Epithelial cell of proximal tubule (primary cell): ENCODE measurements at places on chromosomes 7 and 10.

GRCh38 chr10:7593905-7594304, 72.9 kb downstream of the ITIH5 start:
- DNase-seq: no peak

- DNase-seq: peak; percentile 16
Measured at GRCh38 chr7:30164567-30164966, 29.8 kb downstream of the MTURN start.

DNA sequence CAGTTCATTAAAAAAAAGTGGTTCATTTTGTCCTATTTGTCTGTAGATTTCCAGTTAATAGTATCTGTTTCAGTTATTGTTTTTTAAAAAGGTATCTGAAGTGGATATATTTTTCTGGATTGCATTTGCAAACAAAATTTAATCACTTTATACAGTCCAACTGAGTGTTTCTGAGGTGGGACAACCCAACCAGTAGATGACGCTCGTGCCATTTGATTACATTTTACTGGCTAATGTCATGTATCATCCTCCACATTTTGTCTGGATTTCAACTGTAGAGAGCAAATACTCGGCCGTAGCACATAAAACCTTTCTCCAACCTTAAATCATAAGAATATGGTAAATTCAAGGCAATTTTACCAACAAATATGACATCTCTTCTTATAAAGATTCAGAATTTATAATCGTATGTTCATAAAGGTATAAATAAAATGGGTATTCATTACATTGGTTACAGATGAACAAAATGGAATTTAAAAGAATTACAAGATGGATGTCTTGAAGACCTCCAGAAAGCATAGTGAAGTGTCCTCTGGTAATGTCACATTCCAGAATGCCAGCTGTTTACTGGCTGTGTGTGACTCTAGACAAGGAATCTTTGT, 789.0 kb downstream of the PHTF2 start:
- no peak for DNase-seq

DNA sequence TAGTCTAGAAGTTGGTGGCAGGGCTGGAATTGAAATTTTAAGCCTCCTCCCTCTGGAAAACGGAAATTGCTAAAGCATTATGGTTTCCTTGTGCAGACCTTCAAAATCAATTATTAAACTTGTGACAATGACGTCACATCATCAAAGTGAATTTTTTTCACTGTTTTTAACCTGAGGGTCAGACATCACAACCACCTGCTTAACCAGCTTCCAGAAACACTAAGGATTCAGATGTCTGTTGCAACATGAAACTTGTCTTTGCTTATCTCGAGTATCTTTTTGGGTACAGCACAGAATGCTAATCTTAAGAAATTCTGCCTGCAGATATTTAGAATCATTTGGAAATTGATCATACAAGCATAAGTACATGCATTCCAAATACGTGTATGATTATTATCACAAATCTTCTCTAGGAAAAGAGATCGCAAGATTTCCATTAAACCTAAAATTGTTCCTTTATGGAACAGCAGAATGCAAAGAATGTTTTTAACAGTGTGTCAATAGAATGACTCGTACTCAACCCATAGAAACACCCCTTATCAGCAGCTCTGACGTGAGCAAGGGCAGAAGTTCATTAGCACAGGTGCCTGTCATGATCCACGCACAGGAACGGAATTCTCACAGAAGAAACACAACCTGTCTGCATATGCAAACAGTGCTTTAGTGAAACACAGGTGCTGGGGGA, 4.1 kb upstream of the GTPBP4 start:
- no peak for DNase-seq

DNA sequence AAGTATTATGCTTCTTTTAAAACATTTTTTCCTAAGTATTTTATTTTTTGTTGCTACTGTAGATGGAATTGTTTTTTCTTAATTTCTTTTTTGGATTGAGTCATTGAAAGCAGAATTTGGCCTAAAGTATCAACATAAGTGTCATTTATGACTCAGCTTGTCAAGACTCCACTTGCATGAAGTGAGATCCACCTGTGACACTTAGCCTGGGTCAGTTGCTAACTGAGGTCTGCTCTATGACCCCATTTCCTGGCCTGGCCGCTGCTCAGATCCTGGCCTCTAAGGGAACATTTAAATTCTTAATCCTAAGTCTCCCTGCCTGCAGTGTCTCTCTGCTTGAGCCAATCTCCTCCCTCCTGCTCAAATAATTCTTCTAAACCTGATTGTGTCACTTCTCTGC, 35.5 kb downstream of the TMEM270 start:
- no peak for DNase-seq

DNA sequence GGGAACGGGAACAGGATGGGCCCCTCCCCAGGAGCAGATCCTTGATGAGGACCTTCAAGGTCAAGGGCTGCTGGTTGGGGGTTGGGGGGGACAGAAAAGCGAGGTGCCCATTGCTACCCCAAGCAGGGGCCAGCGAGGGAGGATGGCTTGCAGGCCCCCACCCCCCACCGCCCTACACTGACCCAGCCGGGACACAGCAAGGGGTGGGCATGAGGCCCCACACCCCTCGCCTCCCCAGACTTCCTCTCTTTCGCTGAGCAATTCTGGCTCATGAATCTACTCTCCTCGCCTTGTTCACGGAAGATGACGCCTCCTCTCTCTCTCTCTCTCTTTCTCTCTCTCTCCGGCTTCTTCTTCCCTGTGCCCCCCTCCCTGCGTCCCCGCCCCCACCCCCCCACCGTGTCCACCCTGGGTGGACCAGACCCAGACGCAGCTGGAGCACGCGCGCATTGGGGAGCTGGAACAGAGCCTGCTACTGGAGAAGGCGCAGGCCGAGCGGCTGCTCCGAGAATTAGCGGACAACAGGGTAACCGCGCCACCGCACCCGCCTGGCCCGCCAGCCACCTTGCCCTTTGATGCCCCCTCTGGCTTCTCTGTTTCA, 81.1 kb upstream of the GTF2IRD1 start:
- no peak for DNase-seq

- DNase-seq: no peak
Measured at GRCh38 chr7:129771928-129772479, 160.5 kb downstream of the NRF1 start.

GRCh38 chr7:49112222-49112621, 187.9 kb downstream of the CDC14C start:
- no peak for DNase-seq

DNA sequence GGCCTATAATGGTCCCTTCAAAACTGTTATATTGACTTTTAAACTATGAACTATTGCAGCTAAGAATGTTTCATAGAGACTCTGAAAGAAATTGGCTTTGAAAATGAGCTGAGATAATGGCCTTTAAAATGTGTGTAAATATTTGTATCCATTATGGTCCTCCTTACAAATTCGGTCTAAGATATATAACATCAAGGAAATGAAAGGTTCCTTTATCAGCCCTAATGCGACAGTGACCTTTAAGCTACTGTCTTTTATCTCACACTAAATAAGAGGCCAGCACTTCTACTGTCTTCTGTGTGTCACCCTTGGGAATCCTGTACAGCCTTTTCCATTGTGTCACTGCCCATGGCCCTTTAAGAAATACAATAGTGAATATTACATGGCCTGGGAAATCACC, 19.5 kb downstream of the COL28A1 start:
- DNase-seq: no peak

DNA sequence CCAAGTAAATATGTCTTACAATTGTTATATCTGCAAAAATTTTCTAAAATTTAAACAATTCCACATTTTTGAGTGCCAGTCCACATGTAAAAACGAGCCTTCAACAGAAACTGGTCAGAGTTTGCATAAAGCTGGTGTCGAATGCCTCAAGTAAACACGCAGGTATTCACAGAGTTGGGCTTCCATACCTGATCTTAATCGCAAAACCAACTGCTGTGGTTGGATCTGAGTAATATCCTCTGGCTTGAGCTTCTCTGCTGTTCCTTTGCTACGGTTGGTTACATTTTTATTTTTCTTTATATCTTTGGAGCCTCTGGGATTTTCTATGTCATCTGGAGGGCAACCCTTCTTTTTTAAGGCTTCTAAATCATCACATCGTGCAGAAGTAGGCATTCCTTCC, 28.4 kb downstream of the ITGB1 start:
- no peak for DNase-seq

DNA sequence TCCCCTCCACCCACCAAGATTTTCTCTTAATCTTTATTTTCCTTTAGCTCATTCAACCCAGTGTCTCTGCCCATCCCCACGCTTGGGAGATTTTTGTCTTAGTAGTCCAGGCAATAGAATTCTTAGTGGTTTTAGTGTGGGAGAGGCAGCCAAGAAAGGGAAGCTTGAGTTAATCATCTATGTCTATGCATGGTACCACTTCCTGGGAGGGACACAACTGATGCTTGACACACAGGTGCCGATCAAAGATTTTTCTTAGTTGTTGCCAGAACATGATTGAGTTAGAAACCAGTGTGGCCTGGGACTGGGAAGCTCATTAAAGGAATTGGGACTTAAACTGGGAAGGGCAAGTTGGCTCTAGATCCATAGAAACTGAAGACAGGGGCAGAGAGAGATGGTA, 3.1 kb downstream of the STRA8 start:
- peak; percentile 82 for DNase-seq

DNA sequence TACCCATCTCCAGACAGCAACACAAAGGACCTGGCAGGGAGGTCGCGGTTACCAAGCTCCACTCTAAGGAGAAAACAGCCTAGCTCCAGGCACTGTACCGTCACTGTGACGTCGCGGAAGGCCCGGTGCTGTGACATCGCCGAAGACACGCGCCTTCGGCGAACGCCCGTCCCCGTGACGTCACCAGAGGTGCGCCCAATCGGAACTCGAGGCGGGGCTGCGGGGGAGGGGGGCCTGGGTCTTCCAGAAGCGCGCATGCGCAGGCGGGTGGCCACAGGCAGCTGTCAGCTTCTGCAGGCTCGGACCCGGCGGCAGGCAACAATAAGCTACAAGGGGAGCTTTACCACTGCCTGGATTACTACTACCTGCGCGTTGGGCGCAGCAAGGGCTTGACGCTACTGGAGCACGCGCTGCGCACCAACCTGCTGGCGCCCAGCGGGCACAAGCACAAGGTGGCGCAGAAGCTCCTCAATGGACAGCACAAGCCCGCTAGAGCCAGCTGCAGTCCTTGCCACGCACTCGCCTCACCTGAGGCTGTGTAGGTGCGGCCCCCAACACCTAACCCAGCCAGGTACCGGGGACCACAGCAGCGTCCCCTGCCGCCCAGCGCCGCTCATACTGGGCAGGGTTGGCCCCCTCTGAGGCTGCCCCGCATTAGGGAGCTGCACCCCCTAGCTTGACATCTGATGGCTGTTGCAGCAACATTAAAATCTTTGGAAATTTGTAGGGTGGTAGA, 208.4 kb downstream of the TPST1 start:
- no peak for DNase-seq

GRCh38 chr7:79868010-79868409, 266.6 kb upstream of the GNAI1 start:
- no peak for DNase-seq

GRCh38 chr7:155710031-155710430, 65.6 kb downstream of the RBM33 start:
- DNase-seq: peak; percentile 38

DNA sequence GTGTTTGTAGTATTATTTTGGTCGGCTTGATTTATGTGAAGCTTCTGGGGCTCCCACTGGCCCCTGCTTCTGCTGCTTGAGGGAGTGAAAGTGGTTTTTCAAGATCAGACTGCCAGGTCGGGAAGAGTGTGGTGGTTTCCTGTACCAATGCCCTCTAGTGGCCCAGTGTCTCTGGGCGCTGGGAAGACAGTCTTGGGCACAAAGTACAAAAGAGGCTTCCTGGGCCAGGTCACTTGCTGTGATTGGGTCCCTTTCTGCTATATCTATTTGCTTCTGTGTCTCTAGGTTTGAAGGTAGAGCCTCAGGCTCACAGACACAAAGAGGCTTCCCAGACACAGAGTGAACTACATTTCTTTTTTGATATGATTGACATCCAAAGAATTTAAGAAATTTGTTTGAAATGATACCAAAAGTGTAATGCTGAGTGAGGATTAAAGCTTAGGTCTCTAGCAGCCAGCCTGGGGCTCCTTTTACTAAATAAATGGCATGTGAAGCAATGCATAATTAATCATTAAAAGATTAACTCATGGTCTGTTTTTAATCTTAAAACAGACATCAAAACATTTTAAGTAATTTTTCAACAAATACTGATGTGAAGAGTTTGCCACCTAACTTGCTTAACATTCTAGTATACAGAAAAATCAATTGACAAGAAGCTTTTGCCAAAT, 36.3 kb downstream of the ABCB1 start:
- no peak for DNase-seq

DNA sequence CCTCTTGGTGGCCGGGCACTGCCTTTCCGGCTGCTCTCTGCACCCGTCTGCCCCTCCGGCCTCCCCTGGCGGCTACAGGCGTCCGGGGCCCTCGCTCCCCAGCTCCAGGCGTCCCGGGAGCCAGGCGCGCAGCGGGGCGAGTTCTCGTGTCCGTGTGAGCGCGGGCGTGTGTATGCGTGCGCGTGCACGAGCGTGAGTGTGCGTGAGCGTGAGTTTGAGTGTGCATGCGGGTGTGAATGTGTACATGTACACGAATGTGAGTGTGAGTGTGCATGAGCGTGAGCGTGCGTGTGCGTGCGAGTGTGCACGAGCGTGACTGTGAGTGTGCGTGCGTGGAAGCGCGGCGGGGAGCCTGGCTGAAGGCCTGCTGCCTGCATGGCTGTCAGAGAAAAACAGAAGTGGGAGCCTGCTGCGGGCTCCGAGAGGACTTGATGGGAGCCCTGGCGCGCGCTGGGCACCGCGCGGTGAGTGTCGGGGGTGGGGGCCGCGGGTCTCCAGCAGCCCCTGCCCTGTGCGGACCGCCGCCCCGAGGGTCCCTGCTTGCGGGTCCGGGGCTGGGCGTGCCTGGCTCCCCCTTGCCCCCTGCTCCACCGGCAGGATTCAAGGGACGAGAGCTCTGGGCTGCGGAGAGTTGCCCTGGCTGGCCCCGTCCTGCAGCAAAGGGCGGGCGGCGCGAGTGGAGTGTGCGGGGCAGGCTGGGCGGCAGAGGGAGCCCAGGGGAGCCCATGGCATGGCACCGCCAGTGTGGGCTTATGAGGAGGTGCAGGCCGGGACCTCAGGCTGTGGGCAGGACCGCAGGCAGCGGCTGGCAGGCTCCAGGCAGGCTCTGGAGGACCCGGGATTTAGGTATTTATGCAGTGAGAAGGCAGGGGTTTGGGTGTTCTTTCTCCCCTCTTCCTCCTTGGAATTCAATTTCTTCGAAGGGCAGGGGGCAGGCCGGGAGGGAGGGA, 75.8 kb upstream of the EN2 start:
- DNase-seq: no peak

DNA sequence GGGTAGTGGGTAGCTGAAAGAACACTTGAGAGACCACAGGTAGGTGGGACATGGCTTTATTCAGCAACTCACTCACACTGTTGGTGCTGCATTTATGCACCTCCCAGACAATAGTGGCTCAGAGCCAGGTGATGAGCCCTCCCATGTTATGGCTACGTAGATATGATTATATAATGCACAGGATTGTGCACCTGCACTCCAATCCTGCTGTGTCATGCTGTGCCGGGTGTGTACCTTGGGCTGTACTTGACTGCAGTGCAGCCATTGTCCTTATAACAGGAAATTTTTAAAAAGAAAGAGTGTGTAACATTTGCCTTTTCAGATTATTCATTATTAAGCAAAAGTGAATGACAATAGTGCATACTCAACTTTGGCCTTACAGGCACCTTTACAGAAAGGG, 366.1 kb upstream of the BMPER start:
- no peak for DNase-seq
